ENCODE measurements at places on chromosomes 1 and 21. TPM values are rescaled to one million over a fixed set of nuclear protein-coding genes. Genes with fewer than 3 reads are reported as not detected.

DNA sequence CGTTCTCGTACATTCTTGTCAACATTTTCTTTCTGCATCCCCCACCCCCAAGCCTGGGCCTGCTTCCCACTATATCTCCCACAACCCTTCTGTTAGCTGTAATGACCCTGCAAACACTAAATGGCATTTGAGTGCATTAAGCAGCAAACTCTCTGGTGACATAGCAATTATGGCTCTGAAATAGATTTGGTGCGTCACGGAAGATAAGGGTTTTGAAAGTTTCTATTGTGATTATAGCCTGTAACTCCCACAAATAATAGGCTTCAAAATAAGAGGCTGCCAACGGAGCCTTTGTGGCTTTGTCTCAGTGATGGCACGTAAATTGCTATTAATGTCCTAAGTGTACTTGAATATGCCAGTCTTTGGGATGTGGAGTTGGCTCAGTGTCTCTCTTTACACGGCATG, 277.6 kb downstream of the PBX1 start:
- no peak for DNase-seq

ILDR2 gene
- polyA plus RNA-seq = 16.5 TPM

DNA sequence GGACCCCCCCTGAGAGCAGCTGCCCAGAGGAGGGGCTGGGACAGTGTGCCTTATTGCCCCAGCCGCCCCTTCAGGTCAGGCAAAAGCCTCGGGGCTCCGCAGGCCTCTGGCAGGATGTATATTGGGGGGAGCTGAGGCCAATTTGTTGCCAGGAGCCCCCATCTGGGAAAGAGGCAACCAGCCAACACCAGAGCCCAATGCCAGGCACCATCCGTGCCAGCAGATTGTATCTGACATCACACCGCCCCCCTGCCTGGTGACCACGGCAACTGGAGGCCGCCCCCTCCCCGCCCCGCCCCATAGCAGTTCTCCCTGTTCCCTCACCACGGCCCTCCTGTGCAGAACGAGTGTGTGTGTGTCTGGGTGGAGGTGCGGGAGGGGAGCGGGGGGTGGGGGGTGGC, 3.6 kb upstream of the PLEKHG5 start:
- DNase-seq = no peak

- no peak for DNase-seq
Measured at GRCh38 chr1:161480381-161481035, 24.7 kb upstream of the FCGR2A start.

DNA sequence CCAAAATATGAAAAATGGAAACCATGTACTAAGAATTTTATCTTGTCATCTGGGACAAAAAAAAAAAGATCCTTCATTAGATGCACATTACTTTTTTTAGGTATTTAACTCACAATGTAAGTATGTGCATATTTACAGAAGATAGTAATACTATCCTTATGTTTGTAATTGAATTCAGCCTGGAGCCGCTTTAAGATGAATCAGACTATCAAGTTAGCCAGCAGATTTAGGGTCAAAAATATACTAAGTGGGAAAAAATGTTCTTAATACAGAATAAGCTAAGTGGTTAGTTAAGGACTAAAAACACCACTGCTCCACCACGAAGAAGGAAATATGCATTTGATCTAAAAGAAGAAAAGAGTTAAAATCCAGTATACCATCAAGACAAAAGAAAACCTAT, 49.1 kb downstream of the DSCAM start:
- DNase-seq = no peak

DNA sequence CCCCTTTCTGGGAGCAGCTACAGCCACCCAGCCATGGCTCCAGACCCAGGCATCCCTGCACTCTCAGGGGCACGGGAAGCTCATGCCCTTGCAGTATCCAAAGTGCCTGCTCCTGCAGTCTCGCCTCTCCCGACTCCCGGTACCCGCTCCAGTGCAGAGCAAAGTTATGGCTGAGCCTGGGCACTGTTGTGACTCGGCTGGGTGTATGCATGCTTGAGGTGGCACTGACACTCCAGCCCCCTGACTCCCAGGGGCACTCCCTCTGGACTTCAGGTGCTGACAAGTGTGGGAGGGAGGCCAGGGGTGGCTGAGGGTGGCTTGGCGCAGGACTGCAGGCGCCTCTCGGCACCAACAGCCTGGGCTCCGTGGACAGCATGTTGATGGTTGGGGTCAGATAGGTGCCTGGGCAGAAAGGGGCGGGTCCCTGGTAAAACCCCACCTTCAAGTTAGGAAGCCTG, 580.1 kb upstream of the ADGRL2 start:
- no peak for DNase-seq

RIPPLY3 gene
- 2.2 TPM for polyA plus RNA-seq

GRCh38 chr1:217605390-217605789, 25.5 kb downstream of the GPATCH2 start:
- no peak for DNase-seq

Measured in right renal pelvis (tissue), 4 donors.